SK-N-MC (cell line): ENCODE measurements at places on chromosomes 2 and 18.

GRCh38 chr2:9315280-9315847 is 108.0 kb downstream of the ITGB1BP1 start:
- no peak for DNase-seq

GRCh38 chr2:135590619-135591260 is 59.5 kb downstream of the R3HDM1 start:
- no peak for DNase-seq

- no peak for DNase-seq
These were observed 35.7 kb downstream of the FEZ2 start for GRCh38 chr2:36562240-36562639.

- no peak for DNase-seq
These were observed 248.6 kb downstream of the NR4A2 start for GRCh38 chr2:156083763-156084493.

DNA sequence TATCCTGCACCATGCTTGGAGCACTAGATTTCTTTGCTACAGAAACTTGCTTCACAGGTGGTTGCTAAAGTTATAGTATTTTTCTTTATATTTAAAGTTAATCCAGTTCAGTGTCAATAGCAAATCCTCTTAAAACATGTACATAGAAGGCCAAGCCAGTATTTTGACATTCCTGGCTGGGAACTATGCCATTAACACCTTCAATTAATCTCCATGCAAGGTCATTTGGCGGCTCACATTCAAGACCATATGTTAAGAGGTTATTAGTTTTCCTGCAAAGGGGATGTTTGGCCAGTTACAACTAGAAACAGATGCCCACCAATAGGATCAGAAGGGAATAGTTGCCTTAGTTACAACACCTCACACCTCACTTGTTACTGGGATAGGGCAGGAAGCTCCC is 261.3 kb upstream of the MEIS1 start:
- no peak for DNase-seq

GRCh38 chr18:80006724-80007123 is 18.4 kb upstream of the TXNL4A start:
- no peak for DNase-seq

DNA sequence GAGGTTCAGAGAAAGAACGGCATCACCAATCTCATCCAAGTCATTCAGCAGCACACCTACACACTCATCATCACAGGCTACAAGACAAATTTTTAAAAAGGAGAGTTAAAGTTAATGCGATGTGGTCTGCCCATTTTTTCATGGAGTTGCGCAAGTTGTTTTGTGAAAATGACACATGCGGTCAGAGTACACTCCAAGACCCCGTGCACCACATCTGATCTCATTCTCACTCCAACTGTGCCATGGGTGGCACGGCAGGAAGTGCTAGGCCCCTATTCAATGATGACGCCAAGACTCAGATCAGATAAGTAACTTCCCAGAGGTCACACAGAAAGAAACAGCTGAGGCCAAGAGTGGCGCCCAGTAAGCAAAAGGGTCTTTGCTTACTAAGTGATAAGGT is 119.8 kb downstream of the LAMA1 start:
- no peak for DNase-seq

DNA sequence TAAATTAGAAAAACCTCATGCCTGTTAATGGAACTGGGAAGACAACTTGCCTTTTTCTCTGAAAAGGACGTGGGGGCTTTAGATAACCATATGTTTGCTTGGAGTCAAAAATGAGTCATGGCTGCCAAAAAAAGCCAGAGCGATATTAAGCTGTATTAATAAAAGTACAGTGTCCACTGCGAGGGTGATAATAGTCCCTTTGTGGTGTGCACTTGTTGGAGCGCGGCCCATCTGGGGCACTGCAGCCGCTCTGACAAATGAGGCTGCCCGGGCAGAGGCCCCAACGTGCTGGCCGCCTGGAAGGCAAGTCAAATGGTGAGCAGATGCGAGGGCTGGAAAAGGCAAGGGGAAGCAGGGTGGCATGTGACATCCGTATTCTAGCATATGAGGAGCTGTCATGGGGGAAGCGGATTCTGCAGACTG is 103.3 kb upstream of the NCK2 start:
- no peak for DNase-seq

- DNase-seq: no peak
These were observed 23.7 kb downstream of the RNF125 start for GRCh38 chr18:32042337-32042736.

- DNase-seq: no peak
These were observed 67.9 kb downstream of the DGKD start for GRCh38 chr2:233422050-233422639.
